ENCODE measurements at places on chromosomes 13 and 19.

DNA sequence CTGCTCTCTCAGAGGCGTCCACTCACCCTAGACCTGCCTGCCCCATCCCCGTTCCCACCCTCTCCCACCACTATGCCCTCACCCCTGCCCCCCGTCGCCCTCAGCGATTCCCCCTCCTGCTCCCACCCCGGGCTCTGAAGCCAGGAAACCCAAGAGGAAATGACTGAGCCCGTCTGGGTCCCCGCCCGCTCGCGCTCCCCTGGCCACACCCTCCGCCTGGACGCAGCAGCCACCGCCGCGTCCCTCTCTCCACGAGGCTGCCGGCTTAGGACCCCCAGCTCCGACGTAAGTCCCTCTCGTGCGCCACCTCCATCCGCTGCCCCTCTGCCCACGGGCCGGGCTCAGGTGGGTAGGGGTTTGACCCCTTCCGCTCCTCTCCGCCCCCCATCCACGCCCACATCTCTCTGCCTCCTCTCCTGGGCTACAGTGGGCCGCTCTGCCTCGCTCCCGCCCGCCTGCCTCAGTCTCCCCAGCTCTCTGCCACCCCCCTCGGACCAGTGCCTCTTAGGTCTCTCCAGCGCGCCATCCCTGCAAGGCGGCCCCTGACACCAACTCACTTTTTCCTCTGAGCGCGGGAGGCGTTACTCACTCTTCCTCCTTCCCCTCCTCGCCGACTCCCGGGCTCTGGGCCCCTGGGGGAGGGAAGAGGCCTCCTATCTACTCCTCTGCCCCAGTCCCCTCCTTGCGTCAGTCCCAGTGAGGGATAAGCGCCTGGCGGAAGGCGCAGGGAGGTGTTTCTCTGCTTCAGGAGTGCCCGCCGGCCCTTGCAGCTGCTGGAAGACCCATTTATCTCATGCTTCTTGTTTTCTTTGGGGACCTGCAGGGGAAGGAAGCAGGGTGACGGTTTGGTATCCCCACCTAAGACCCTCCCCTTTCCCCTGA is at the start of gene FXYD5:
Gene FXYD5, plus strand, starts transcription at position 211 of the 882 bp plus-strand sequence. CDS start 816 bp downstream, outside the sequence.
- DNase-seq: no peak

DNA sequence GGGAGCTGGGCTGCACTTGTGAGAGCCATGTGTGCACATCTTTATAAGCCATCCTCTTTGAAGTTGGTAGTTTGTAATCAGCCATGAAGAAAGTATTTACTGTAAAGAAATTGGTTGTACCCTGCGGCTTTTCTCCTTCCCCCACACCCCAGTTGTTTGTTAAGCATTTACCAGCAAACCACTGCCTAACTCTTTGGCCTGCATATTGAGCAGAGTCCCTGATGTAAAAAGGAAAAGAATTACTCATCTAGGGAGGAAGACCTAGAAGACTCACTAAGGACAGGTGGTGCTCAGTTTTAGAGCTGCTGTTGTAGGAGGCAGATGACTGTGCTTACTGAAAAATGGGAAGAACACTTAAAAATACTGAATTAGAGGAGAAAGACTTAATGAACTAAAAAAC is 245.3 kb downstream of the PCCA start:
- DNase-seq: no peak

GRCh38 chr13:67258482-67258881 is 28.3 kb upstream of the PCDH9 start:
- DNase-seq: no peak

- no peak for DNase-seq
Observed at GRCh38 chr13:58998716-58999115, 1165.0 kb downstream of the DIAPH3 start.

GRCh38 chr13:49297338-49297737 is 49.6 kb downstream of the CDADC1 start:
- no peak for DNase-seq

DNA sequence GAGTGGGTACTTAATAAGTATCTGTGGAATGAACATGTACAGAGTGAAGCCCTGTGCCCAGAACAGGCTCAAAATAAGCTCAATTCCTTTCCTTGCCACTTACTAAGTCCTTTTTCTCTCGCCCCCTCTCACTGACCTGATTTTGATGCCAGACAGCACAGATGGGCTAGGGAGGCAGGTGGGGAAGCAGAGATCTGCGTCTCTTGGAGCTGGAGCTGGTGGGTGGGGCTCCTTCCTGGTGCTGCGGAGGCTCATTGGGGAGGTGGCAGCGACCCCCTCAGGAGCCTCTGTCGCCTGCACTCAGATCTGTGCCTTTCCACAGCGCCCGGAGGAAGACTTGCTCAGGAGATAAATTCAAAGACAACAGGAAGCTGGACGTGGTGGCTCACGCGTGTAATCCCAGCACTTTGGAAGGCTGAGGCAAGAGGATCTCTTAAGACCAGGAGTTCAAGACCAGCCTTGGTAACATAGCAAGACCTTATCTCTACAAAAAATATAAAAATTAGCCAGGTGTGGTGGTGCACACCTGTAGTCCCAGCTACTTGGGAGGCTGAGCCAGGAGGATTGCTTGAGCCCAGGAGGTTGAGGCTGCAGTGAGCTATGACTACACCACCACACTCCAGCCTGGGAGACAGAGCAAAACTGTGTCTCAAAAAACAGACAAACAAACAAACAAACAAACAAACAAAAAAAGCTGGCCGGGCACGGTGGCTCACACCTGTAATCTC is 14.6 kb downstream of the AKT2 start:
- no peak for DNase-seq

GRCh38 chr19:38869160-38869835 is 8.8 kb downstream of the RINL start:
- DNase-seq: no peak

DNA sequence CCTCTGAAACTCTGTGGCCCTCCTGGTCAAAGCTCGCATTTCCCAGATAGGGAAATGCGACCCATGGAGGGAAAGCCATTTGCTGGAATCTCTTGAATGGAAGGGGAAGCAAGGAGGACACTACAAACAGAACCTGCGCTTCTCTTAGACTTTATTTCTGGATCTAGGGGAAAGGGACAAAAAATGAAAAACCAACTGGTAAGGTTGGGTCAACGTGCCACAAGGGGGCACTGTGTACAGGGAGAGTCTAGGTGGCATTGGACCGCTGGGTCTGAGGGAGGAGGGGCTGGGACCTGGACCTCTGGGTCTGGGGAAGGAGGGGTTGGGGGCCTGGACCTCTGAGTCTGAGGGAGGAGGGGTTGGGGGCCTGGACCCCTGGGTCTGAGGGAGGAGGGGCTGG is 5.0 kb downstream of the KLK4 start:
- DNase-seq: no peak

GRCh38 chr13:62299988-62300387 is 884.3 kb upstream of the PCDH20 start:
- DNase-seq: peak; percentile 14

- DNase-seq: no peak
Observed at GRCh38 chr19:3849092-3849491, 19.7 kb downstream of the ZFR2 start.

GRCh38 chr13:68050761-68051160 is 820.6 kb upstream of the PCDH9 start:
- no peak for DNase-seq

GRCh38 chr19:6772028-6772865 is at the start of gene VAV1:
VAV1 (plus strand) TSS chr19:6772708; CDS start chr19:6772808, 100 bp downstream.
- peak; percentile 51 for DNase-seq

DNA sequence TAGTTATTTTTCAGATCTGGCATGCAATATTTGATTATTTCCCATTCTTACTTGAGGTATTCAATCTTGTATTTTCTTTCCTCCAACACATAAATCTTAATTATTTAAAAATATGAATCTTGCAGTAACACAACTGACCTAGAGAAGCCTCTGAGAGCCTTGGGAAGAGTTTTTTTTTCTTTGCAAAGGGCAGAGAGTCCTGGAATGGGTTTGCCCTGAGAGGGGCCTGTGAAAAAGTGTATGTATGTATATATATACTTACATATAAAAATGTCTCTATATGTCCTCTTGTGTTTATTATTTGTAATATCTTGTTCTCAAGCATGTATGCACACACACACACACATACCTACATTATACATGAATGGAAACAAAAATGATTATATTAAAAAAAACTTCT is 801.2 kb upstream of the SLITRK1 start:
- DNase-seq: no peak

GRCh38 chr13:75908141-75908540 is 272.0 kb downstream of the LMO7 start:
- DNase-seq: peak; percentile 22

DNA sequence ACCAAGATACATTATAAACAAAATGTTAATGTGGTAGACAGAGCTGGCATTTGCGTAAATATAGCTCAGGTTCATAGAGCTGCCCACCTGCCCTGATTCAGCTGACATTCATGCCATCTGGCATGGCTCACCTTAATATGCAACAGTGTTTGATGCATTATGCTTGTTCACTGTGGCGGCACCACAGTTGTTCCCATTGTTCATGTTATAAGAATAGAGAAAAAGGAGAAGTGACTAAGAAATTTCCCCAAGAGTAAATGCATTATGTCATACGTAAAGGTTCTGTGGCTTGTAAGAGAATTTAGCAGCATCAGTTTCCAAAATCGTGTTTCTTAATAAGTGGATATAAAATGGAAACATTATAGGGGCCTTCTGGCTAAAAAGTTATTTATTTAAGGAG is 4.5 kb downstream of the CCNA1 start:
- DNase-seq: no peak

- DNase-seq: no peak
Observed at GRCh38 chr19:18764591-18765051, 26.5 kb downstream of the COMP start.

- DNase-seq: no peak
Observed at GRCh38 chr19:2302319-2303210, 5.4 kb downstream of the LINGO3 start.

DNA sequence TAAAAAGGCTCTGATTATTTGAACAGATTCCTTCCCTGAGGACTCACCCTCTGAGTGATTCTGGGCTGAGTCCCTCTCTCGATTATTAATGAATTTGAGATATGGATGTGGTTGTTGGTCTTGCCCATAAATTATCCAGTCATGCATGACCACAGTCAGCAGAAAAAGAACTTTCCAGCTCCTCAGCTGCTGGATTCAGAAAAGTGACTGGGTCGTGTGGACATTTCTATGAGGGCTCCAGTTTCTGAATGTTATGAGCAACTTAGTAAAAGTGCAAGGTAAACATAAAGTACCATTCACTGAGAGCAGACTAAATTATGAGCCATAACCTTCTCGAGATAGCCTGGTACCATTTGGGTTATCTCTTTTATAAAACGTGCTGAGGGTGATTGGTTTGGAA is 100.1 kb upstream of the CLDN10 start:
- DNase-seq: no peak

DNA sequence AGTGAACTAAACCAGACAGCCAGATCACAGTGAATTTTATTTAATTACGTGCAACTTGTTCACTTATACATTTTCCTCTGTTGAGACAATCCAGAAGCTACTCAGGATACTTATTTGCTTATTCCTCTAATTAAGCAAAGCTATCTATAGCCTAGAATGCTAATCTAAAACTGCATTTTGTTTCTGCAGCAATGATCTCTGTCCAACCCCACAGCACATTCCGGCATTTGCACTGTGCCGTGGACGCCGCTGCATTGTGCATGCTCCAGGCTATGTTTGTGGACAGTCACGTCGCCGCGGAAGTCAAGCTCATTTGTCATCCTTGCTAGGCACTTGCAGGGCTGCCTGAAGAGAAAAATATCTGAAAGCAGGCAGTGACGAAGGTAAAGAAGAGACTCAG is 406.9 kb downstream of the RFC3 start:
- DNase-seq: no peak

DNA sequence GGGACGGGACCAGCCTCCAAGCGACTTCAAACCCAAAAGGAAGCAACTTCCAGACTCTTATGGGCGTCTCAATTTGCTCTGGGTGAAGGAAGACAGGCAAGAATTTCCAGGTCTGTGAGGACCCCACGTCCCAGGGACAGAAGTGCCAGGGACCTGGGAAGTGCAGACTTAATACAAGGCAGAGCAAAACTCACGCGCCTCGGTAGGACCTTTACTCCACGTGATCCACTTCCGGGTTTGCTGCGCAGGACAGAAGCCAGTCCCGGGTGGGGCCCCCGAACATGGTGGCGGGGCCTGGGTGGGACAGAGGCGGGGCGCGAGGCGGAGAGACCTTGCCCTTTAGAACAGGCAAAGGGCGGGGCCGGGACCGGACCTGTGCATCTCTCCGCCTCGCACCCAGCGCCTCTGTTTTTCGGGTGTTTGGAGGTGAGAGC is 9.3 kb downstream of the ZNF611 start:
- DNase-seq: no peak

GRCh38 chr19:2543463-2544442 is 67.8 kb downstream of the GADD45B start:
- peak; percentile 92 for DNase-seq

GRCh38 chr13:26325876-26326275 is 71.9 kb downstream of the CDK8 start:
- no peak for DNase-seq

DNA sequence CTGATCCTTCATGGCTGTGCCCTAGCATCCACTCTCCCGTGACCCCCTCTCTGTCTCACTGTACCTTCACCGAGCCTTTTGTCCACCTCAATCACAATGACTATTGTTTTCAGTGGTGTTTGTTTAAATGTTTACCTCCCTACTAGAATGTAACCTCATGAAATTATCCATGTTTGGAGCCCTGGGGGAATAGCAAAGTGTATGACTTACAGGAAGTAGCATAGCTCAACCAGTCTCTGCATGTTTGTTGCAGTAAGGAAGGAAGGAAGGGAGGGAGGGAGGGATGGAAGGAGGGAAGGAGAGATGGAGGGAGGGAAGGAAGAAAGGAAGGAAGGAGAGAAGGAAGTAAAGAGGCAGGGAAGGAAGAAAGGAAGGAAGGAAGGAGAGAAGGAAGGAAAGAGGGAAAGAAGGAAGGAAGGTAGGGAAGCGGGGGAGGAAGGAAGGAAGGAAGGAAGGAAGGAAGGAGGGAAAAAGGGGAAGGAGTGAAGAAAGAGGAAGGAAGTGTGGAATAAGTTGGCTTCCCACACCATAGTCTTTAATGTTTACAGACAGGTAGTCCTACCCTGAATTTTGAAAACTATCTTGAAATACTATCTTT is 421.4 kb downstream of the COG6 start:
- no peak for DNase-seq

- DNase-seq: no peak
Observed at GRCh38 chr13:46953941-46954340, 57.1 kb upstream of the HTR2A start.

Data from pons (tissue), 1 donor.